Activated CD4-positive, alpha-beta T cell treated with anti-CD3 and anti-CD28 coated beads for 24 hours (primary cell): ENCODE measurements at places on chromosomes 6 and 20.
A peak's percentile ranks its signal among the peaks of the same experiment; 100 is the strongest.

DNA sequence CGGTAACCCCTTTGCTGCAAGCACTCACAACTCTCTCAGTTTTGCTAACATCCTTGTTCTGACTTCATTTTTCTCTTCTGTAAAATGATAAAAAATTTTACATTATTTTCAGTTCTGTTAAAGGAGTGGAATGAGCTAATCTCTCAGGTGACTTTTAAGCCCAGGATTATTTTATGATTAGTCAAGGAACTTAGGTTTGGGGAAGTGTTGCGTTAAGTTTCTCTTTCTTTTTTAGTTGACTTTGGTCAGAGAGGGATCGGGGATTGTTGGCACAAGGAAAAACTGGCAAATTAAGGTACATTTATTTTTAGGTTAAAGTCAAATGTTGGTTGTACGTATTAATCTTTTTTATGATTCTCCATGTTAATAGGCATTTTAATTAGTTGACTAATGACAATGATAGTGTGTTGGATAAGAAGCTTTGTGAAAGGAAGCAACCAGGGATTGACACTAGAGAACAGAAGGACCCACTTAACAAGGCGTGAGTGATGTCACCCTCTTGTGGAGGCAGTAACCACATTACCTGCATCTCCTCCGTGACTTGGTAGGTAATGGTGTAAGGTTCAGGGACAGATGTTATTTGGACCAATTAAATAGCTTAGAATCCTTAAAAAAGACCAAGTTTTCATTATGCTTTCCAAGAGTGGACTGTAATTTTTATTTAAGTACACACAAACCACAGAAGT lies 31.6 kb downstream of the CD83 start:
- DNase-seq = no peak

DNA sequence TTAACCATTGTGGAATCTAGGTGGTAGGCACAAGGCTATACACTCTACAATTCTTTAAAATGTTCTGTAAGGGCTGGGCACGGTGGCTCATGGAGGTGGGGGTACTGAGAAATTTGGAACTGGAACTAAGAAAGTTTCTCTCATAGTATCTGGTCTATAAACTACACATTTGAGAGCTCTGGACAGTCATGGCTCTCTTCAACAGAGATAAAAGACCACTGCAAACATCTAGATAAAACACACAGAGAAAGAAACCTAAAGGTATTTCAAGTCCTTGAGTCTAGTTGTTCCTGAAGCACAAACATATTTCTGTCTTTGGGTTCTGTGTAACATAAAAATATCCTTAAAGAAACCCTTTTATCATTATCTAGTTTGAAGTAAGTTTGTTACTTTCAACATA lies 35.2 kb downstream of the ILRUN start:
- DNase-seq = no peak

GRCh38 chr6:170271771-170272314 lies 19.0 kb downstream of the DLL1 start:
- DNase-seq = no peak

DNA sequence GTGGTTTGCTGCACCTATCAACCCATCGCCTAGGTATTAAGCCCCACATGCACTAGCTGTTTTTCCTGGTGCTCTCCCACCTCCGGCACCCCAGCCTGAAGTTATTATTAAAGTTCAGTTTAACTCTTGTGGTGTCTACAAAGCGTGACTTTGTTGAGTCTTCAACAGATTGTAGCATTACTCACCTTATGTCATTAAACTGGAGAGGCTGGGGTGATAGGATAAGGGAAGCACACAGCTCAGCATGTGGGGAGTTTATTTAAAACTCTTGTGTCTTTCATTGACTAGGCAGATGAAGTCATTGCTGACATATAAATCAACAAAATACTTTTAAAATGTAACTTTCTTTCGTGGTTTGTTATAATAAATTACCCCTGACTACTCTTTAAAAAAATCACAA lies 84.7 kb upstream of the GCM1 start:
- DNase-seq = no peak

DNA sequence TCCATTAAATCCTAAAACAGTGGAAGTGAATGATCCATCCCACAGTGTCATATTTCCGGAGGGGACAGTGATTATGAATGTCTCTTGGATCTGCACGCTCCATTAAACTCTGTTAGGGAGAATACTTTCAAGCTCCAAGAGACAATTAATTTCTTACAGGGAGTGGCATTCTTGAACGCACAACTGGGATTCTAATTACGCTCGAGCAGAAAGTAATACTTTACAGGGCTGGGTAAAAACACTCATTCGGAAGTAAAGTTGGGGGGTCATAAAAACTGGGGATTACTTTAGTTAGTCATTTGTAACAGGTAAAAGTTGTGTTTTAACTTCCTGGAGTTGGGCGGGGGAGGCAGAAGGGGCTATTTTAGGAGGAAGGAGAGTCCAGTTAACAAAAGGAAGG lies 151.8 kb downstream of the ZFP64 start:
- DNase-seq = no peak

DNA sequence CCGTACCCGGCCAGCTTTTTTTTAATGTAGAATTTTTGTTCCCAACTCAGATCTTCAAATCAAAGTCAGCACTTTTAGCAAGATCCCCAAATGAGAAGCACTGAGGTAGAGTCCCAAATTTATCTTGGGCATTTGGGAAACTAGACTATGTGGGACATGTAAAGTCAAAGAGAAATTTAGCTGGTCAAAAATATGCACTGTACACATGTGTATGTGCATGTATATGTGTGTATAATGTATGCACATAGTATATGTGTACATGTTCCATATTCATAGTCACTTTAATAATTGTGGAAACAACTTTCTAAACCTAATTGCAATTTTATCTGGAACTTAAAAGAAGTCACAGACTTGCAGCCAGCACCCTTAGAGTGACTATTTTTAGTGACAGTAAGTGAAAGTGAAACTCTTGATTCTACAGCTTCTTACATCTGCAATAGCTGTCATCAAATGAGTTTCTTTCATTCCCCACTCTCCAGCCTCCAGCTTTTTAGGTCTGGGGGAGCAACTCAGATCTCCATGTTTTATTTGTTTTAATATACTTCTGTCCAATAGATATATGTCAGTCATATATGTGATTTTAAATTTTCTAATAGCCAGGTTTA lies 53.6 kb downstream of the CDC40 start:
- DNase-seq = no peak

GRCh38 chr6:154733183-154733625 lies at the start of gene SCAF8:
SCAF8 (plus strand) TSS chr6:154733416; CDS start chr6:154733901, 485 bp downstream.
- DNase-seq = peak; percentile 78

DNA sequence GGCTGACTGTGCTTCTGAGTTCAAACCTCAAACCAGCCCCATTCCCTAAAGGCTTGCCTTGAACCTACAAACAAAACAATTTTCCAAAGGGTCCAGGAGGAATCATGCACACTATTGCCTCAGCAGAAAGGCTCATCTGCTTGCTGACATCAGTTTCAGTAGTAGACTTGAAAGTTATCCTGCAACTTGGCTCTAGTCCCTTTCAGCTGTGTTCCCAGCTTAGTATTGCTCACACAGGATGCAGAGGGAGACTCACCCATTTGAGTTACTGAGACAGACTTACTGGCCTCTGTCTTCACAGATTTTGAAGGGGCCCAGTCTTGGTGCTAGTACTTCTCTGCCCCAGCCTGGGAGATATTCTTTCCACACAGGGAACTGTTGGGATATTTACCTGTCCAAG lies 38.5 kb upstream of the TFB1M start:
- DNase-seq = no peak

GRCh38 chr6:75503291-75503690 lies 9.7 kb upstream of the FILIP1 start:
- DNase-seq = no peak

DNA sequence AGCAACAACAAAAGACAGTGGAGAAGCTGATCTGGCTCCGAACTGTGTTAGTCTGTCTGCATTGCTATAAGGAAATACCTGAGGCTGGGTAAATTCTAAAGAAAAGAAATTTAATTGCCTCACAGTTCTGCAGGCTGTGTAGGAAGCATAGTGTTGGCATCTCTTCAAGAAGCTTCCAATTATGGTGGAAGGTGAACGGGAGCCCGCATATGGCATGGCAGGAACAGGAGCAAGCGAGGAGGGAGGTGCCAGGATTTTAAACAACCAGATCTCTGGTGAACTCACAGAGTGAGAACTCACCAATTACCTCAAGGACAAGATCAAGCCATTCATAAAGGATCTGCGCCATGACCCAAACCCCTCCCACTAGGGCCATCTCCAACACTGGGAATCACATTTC lies 293.5 kb downstream of the SMOC2 start:
- DNase-seq = no peak

- DNase-seq = no peak
Measured at GRCh38 chr6:43368259-43369160, 937 bp downstream of the ZNF318 start.

GRCh38 chr6:33905071-33905609 lies 101.3 kb upstream of the MLN start:
- no peak for DNase-seq

GRCh38 chr6:161319231-161319630 lies 45.4 kb upstream of the AGPAT4 start:
- DNase-seq = no peak

DNA sequence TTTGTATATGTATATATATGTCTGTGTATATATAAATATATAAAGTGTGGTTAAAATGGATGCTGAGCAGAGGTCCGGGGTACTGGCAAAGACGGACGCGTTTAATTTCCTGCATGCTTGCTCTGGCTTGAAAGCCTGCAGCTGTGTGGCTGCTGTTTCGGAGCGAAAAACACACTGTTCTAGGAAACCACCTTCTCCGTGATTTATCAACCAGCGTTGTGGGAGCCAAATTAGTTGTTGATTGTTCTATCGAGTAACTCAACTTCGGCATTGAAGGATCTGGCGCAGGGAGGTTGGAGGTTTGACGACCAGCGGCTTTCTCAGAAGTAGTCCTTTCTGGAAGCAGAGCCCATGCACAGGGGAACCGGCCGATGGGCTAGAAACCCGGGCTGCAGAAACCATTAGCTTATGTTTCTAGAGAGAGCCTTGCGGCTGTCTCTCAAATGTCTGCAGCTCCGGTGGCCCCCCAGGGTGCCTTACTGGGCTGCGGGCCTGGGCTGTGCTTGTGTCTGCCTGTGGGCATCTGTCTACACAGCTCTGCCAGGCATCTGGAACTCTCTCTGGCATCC lies 81.8 kb downstream of the EDN3 start:
- DNase-seq = no peak

GRCh38 chr6:7879043-7879442 lies 31.5 kb downstream of the TXNDC5 start:
- DNase-seq = no peak

GRCh38 chr6:61886608-61887259 lies 399.3 kb downstream of the KHDRBS2 start:
- DNase-seq = no peak

DNA sequence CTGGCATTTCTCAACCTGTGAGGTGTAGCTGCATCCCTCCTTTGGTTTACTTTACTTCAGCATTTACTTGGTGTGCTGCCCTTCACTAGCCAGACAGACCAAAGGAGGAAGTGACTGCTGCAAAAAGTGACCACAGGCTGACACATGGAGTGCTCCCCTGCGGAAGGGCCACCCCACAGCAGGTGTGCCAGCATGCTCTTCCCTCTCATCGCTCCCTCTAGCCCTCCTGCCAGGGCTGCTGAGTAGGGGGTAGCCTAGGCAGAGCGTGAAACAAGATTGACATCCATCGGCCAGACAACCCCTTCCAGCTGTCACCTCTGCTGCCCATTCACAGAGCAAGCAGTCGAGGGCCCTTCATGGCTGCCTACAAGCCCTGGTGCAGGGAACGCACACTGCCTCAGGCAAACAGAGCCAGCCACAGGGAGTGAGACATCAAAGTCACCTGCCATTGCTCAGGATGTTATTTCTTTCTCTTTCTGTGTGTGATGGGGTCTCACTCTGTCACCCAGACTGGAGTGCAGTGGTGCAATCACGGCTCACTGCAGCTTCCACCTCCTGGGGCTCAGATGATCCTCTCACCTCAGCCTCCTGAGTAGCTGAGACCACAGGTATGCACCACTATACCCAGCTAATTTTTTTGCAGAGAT lies 102.0 kb upstream of the RPS6KA2 start:
- no peak for DNase-seq

DNA sequence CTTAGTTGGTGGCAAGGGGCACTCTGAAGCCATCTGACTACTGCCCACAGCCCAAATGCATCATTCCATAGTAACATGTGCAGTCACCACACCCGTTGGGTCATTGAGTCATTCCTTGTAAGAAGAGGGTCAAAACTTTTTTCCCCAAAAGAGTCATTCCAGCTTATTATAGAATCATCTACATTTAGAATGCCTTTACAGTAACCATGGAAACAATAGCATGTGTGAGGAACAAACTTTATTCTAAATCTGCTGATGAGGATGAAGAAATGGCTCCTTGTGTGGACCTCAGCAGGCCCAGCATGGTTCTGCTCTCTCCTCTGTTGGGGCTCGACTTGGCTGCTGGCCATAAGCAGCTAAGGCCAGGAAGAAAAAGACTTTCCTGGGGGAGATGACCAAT lies 111.2 kb upstream of the PTPRT start:
- no peak for DNase-seq

- no peak for DNase-seq
Measured at GRCh38 chr6:115817161-115817560, 243.5 kb downstream of the FRK start.

DNA sequence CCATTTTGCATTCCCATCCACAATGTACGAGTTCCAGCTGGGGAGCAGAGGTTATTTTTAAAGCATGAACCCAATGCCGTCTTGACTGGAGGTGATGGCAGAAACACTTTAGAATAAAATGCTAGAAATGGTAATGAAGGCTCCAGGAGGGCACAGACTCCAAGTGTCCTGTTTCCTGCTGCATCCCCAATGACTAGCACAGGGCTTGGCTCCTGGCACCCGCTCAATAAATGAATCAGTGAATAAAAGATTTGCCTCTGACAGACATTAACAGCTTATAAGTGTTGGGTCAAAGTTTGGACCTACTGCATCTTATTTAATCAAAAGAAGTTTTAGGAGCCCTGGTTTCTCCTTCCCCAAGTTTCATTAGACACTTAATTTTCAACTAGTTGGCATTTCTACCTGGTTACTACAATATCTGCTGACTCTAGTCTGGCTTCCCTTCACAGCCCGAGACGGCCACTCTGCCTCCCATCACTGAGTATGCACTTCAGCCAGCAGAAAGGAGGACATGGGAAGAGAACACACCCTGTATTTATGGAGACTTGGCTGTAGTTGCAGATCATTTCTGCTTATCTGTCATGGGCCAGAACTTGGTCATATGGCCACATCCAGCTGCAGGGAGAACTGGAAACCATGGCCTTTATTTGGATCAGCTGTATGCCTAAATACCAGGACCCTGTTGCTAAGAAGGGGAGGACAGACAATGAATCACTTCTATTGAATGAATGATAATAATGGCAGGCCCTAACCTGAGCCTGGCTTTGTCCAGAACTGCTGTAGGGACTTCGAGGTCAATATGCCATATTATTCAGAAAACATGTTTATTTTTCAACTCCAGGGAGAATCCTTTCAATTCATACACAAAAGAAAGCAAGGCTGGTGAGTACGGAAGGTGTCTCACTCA lies 63.1 kb downstream of the TTI1 start:
- no peak for DNase-seq

DNA sequence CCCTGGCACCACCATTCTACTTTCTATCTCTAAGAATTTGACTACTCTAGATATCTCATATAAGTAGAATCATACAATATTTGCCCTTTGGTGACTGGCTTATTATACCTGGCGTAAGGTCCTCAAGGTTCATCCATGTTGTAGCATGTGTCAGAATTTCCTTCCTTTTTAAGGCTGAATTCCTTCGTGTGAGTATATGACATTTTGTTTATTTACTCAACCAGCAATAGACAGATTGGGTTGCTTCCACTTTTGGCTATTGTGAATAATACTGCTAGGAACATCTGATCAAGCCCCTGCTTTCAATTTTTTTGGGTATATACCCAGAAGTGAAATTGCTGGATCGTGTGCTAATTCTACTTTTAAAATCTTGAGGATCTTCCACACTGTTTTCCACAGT lies 232.8 kb upstream of the MCHR2 start:
- no peak for DNase-seq
